Stimulated activated CD4-positive, alpha-beta T cell treated with anti-CD3 and anti-CD28 coated beads, Interleukin-1b, Interleukin-23, amount 100 ng/mL, for 48 hours (primary cell): ENCODE measurements at places on chromosomes 4 and X.

- DNase-seq, result no peak
Observed at GRCh38 chr4:120520761-120521160, 401.8 kb downstream of the PRDM5 start.

- no peak for DNase-seq
Observed at GRCh38 chr4:123488916-123489315, 92.3 kb downstream of the SPRY1 start.

GRCh38 chr4:183154701-183155391, 55.8 kb downstream of the WWC2 start:
- no peak for DNase-seq

DNA sequence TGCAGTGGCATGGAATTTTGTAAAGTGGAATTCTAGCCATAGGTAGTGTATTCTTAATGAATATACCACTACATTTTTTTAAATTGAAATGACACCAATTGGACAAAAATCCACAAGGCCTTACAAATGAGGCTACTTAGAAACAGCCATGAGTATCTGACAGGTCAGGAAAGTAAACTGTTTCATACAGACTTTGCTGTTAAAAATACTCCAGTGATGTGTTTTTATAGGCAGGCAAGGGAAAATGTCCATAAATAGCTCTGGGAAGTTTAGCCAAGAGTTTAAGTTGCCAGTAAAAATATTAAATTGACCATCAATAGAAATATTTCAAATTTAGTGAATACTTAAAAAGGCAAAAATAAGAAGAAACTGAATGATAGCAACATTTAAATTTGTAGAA, 41.8 kb upstream of the PDLIM5 start:
- DNase-seq, result no peak

DNA sequence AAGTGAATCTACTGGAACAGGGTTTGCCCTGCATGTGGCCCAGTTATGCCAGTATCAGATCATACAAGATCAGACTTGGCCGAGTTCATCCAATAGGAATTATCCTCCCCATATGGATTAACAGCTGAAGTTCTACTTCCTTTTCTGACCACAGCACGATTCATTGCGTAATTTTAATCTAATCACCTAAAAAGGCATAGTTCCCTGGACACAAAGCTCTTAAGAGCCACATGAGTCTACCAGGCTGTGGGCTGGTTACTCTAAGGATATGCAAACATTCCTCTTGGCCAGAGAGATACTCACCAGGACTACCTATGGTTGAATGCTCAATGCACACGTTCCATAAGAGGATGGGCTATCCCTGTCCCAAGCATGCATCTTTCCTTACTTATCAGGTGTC, 46.9 kb downstream of the CHST7 start:
- DNase-seq, result no peak

DNA sequence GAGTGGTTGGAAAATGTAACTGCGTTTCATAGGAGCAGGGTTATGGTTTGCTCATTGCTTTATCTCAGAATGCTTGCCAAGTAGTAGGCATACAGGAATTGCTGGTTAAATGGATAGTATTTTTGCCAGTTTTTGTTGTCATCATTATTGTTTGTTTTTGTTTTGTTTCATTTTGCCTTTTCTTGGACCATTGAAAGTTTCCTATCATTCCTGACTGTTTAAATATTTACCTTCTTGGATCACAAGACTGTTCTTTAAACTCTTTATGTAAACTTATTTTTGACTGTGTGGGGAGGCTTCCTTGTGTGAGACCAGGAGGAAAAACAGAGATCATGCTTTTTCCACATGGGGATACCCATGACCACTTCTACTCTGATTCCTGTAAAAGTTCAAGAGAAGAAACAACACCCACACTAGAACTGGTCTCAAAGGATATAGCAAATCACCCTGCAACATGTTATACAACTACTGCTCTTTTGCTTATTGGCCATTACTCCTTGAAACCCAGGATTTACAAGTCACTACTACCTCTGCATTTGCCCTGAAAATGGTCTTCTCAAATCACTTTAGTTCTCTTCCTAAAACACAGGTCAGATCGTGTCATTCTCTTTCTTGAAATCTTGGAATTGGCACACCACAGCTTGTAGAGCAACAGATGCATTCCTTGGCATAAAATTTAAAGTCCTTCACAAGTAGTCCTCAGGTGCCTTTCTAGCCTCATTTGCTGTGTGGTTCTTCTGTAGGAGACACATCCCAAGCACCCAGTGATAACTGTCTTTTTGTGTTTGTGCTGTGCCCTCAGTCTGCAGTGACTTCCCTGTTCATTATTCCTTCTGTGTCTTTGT, 51.3 kb downstream of the FNIP2 start:
- DNase-seq, result no peak

- DNase-seq, result no peak
Observed at GRCh38 chr4:105474099-105474518, 247 bp upstream of the PPA2 start.

DNA sequence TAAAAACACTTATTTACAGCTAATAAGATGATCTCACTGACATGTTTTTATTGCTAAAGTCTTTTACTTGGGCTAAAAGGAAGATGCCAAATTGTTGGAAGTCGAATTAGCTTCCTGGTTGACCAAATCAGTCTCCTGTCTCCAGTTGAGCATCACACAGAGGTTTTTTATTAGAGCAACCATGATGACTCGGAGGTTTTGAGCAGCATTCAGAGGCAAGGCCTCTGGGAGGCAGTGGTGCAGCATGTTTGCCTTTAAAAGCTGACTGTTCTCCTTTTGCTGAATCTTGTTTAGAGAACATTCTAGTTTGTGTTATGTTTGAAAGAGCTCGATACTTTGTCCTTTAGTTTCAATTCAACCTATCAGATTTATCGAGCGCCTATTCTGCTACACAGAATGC, 2.1 kb downstream of the UCHL1 start:
- no peak for DNase-seq

DNA sequence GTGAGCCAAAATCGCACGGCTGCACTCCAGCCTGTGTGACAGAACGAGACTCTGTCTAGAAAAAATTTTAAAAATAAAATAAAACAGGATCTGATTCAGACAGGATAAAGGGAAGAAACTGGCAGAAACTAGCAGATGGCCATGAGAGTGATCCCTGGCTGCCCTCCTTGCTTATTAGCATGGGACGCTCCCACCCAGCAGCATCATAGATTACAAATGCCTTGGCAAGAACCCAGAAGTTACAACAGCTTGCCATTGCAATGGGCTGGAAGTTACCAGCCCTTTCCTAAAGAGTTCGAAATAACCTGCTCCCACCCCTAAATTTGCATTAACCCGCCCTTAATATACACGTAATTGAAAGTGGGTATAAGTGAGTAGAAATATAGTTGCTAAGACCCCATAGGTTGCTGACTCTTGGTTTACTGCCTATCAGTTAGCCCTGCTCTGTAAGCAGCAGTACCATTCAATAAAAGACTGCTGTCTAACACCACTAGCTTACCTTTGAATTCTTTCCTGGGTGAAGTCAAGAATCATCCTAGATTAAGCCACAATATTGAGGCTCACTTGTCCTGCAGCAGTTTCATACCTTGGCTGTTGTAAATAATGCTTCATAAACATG, 9.1 kb upstream of the XAGE2 start:
- DNase-seq, result no peak

- DNase-seq, result no peak
Observed at GRCh38 chrX:19725641-19726040, 161.8 kb downstream of the SH3KBP1 start.

DNA sequence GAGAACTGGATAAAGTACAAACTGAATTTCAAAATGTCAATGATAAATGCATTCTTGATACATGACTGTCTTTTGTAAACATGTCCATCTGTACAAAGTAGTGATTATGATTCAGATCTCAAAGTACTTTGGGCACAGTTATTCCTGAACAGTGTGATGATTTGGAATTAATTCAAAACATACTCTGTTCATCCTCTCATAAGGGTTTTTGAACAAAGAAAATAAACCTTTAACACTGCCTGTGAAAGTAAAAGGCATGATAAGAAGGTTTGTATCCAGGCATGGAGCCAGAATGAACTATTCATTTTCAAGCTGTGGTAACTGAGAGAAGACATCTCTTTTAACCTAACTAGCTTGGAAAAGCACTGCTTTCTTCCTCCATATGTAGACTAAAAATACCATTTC, 883 bp upstream of the KLHL4 start:
- no peak for DNase-seq

- no peak for DNase-seq
Observed at GRCh38 chrX:74835566-74835965, 89.7 kb downstream of the NEXMIF start.

- DNase-seq, result no peak
Observed at GRCh38 chr4:153269218-153269990, 65.2 kb downstream of the TRIM2 start.

- no peak for DNase-seq
Observed at GRCh38 chr4:177696438-177696966, 254.3 kb upstream of the AGA start.

DNA sequence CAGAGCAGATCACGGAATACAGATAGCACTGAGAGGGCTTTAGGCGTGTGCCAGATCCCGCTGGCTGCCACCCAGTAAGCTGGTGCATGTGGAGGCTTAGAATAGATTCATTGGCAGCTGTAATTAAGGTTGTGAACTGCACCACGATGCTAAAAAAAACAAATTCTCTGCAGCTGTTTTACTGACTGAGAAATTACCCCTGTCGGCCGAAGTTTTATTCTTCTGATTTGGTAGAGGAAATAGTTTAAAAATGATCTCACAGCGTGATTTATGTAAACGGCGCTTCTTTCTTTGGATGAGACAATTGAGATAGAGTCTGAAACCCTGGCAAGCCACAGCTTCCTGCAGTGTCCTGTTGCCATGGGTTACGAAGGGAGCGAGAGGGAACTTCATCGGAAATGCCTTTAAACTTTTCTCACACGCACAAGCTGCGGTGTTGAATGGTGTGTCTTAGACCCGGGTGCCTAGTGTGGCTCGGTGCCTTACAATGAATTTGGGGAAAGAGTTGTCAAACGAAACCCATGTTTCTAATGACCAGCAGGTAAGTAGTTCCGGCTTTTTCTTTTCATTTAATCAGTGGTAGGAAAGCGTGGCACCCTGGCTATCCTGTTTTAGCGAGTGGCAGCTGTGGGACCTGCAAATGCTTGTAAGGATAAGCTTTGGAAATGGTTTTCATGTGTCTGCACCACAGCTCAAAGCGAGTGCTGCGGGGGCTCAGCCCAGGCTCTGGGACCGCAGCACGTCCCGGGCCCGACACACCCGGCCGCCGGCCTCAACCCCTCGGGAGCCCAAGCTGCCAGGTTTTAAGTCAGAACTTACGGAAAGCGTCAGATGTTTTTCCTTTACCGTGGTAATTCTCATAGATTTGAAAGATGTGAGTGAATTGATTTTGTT, 71.7 kb upstream of the HGFAC start:
- DNase-seq, result peak; percentile 39

- no peak for DNase-seq
Observed at GRCh38 chr4:15202481-15202880, 200.2 kb downstream of the CPEB2 start.

- no peak for DNase-seq
Observed at GRCh38 chrX:15203694-15204093, 66.2 kb downstream of the ASB9 start.

GRCh38 chr4:75011131-75011795, 78.3 kb downstream of the PARM1 start:
- DNase-seq, result no peak

DNA sequence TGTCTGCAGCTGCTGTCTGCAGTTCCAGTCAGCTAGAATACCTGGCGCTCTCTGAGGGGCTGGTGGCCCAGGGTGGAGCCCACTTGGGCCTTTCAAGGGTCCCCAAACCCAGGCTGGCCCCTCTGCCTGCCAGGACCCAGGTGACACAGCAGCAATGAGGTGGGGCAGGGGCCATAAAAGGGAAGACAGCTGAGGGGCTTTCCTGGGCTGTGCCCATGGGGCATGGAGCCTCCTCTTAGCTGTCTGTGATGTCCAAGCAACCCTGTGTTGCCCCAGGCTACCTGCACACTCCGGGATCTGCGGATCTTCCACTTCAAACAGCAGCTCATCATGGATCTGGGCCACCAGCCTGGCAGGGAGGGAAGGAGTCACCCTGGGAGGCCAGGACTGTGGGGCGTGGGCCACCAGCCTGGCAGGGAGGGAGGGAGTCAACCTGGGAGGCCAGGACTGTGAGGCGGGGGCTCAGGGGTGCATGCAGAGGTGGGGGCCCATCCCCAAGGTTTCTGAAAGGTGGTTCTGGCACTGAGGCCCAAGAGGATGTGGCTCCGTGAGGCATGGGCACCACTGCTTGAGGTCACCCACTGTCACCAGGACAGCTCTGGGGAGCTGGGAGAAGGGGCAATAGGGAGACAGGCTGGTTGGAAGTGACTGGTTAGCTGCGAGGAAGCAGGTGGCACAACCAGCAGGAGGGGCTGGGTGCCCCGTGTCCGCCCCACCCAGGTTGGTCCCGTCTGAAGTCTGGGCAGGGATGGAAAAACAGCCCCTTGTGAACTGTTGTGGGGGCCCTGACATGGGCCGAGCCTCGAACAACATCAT, 16.3 kb downstream of the NAT8L start:
- DNase-seq, result no peak

DNA sequence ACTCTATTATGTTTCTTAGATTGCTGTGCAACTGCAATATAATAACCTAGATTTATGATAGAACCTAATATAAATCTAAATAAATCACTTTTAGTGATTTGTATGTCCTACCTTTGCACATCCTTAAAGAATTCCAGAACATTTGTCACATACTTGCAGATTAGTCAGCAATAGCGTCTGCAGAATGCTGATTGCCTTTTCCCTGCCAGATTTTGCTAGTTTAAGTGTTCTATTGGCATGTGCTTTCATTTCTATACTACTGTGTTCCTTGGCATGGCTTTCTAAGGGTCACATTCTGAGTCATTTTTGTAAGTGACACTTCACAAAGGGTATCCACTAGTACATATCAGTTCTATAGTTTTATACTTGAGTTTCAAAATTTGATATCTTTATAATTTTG, 303.1 kb upstream of the GIMD1 start:
- DNase-seq, result no peak

- no peak for DNase-seq
Observed at GRCh38 chr4:12500409-12500808, 983.7 kb downstream of the RAB28 start.

- DNase-seq, result no peak
Observed at GRCh38 chrX:11429538-11430085, 136.4 kb downstream of the AMELX start.

DNA sequence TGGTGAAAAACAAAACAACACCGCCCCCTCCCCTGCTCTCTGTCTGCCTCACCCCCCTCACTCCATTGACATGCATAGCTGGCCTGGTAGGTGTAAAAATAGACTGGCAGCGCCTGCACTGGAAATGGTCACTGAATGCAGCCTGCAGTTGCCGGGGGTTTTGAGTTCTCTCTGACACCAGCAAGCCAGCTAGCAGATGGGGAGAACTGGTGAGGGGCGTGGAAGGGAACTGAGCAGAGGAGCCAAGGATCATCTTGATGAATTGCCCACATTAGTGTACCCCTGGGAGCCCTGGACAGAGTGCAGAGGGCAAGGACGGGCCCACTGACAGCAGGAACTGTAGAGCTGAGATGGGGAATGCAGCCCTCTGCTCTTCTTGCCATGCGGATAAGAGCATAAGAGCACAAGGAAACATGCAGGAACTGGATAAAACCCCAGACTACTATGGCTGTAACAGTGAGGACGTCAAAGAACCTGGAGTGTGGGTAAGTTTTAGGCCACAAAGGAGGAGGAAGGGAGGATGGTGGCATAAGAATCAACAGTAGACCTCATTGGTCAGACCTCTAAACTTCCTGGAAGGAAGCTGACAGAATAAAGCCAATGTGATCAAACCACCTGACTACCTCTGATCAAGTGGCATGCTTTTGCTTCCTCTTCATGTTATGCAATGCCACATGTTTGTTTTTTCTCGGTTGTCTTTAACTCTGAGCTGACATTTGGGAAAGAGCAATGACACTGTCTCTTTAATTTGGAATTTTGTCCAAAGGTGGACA, 96.3 kb downstream of the ANK2 start:
- no peak for DNase-seq
